ENCODE measurements at places on chromosomes 3 and 15.

DNA sequence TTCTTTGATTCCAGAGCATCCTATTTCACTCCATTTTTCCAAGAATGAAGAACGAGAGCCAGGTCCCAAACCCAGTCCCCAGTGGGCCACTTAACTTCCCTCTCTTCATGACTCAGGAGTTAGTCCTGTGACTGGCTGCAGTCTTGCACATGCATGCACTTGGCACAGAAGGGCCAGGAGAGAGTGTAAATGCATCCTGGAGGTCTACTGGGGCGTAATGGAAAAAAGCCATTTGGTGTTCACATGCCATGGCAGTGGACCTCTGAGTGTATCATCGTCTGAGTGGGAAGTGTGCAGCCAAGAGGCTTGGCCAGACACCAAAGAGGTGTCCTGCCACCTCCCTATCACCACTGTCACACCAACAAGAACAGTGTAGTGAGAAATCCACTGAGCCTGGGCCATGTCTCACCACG is 15.1 kb upstream of the RFTN1 start:
- H3K4me3 ChIP-seq = no peak overlapping the region
- H3K27ac ChIP-seq = peak overlapping the region; percentile 10
- H3K36me3 ChIP-seq = peaks cover 6% of the 10 kb centered on the region
- H3K27me3 ChIP-seq = peaks cover 3% of the 10 kb centered on the region
- H3K4me1 ChIP-seq = peaks cover 25% of the 10 kb centered on the region

- no peak overlapping the region for H3K27ac ChIP-seq
- H3K36me3 ChIP-seq = no peaks in the 10 kb centered on the region
- H3K4me3 ChIP-seq = no peak overlapping the region
Measured at GRCh38 chr3:25576831-25577454, 87.8 kb downstream of the TOP2B start.

- peaks cover 5% of the 10 kb centered on the region for H3K27me3 ChIP-seq
- H3K4me1 ChIP-seq = peaks cover 33% of the 10 kb centered on the region
Measured at GRCh38 chr3:188749010-188749617, 422.7 kb upstream of the TPRG1 start.

GRCh38 chr3:32499585-32499984 is 3.1 kb downstream of the CMTM6 start:
- no peaks in the 10 kb centered on the region for H3K27me3 ChIP-seq
- peaks cover 34% of the 10 kb centered on the region for H3K36me3 ChIP-seq
- H3K27ac ChIP-seq = no peak overlapping the region
- no peak for DNase-seq

DNA sequence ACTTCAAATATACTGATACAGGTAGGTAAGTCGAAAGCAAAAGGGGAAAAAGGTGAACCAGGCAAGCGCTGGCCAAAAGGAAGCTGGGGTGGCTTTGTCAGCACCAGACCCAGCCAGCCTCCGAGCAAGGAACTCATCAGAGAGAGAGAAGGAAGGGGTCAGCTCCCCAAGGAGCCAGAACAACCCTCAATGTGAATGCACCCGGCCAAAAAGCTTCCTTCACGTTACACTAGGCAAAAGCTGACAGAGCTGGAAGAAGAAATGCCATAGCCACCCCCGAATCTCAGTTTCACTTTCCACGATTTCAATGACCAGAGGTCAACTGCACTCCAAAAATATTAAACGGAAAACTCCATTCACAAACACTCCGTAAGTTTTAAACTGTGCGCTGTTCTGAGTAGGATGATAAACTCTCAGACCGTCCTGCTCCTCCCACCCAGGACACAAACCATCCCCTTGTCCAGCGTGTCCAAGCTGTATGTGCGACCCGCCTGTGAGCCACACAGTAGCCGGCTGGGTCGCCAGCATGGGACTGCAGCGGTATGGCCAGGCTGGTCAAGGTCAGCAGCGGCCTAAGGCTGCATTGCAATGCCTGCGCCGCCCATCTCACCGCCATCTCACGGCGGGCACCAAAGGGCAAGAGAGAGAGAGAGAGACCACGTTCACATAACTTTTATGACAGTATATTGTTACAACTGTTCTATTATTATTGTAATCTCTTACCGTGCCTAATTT is 29.7 kb downstream of the CYFIP1 start:
- no peak for DNase-seq
- peaks cover 1% of the 10 kb centered on the region for H3K36me3 ChIP-seq
- H3K4me3 ChIP-seq = no peak overlapping the region
- no peak overlapping the region for H3K27ac ChIP-seq
- peaks cover 12% of the 10 kb centered on the region for H3K4me1 ChIP-seq
- peaks cover 7% of the 10 kb centered on the region for H3K27me3 ChIP-seq

Measured in activated T-helper 1 cell treated with anti-CD3 and anti-CD28 coated beads, Interleukin-12 subunit alpha, Interleukin-12 subunit beta, Interleukin-2, Interleukin-4 antibody, amounts not matched to agents 30 ng/mL and 10 ng/mL and 1 ng/mL, durations not matched to agents 14 hours and 24 hours and 36 hours (primary cell).